ENCODE measurements at places on chromosomes 1 and 21.

DNA sequence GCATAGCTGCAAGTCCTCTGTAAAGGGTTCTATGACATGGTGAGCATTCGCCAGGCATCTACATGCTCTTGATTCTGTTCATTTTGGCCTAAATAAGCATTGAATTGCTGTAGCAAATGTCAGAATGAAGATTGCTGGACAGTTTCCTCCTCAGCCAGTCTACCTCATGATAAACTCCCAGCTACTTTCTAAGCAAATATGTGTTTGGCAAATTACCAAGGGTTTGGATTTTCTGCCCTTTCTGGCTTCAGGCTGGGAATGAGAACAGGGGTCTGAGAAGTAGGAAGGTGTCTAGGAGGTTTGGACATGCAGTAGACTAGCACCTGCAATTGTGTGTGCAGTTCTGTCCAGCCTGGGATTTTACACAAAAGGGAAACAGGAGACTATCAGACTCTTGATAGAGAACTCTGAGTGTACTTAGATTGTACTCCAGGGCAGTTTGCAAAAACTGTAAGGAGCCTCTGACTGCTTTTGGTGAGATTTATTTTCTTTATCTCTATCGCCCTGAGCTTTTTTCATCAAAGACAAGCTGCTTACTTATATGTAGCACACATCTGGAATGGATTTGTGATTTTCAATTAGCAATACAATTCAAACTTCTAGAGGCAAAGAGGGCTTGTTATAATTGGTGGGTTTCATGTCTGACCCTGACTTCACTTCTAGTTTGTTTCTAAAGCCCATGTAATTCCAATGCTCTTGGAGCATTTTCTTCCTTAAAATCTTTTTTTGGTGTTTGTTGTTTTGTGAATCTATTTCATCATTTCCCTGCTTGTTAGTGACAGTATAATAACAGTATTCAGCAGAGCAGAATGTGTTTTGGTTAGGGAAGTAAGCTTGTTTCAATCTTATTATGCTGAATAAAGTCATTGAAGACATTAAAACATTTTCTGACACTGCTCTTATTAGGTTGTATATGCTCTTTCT is 150.8 kb downstream of the VPS13D start:
- peak overlapping the region; percentile 22 for H3K4me3 ChIP-seq
- H3K27me3 ChIP-seq: no peaks in the 10 kb centered on the region
- H3K36me3 ChIP-seq: peaks cover 45% of the 10 kb centered on the region

DNA sequence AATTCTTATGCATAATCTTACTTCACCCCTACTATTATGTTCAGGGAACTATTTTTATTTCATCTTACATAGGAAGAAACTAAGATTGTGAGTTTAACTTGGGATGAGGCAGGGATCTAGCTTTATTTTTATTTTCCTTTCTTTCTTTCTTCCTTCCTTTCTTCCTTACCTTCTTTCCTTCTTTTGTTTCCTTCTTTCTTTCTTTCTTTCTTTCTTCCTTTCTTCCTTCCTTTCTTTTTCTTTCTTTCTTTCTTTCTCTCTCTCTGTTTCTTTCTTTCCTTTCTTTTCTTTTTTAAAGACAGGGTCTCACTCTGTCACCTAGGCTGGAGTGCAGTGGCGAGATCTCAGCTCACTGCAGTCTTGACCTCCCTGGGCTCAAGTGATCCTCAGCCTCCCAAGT is 28.9 kb downstream of the NEK2 start:
- no peak overlapping the region for H3K27ac ChIP-seq
- peaks cover 11% of the 10 kb centered on the region for H3K4me1 ChIP-seq
- H3K4me3 ChIP-seq: no peak overlapping the region
- no peak for DNase-seq
- no peaks in the 10 kb centered on the region for H3K36me3 ChIP-seq

DNA sequence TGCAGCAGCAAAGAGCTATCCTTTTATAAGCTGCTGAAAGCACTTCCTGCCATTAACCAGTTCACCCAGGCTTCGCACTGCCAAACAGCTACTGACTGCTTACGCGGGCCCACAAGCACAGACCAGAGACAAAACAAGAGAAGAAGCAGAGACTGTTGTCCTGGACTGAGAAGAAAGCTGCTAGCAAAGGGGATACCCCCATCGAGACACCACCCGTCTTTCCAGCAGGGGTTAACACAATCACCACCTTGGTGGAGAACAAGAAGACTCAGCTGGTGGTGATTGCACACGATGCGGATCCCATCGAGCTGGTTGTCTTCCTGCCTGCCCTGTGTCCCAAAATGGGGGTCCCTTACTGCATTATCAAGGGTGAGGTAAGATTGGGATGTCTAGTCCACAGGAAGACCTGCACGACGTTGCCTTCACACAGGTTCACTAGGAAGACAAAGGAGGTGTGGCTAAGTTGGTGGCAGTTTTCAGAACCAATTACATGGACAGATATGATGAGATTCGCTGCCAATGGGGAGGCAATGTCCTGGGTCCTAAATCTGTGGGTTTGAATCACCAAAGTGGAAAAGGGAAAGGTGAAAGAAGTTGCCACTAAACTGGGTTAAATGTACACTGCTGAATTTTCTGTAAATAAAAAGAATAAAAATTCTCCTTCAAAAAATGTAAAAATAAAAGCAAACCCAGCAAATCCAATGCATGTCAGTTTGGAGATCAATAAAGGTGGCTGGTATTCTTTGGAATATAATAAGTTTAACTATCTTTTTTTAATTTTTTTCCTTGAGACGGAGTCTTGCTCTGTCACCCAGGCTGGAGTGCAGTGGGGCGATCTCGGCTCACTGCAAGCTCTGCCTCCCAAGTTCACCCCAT is 1.2 kb downstream of the FMO5 start:
- no peaks in the 10 kb centered on the region for H3K36me3 ChIP-seq
- H3K27me3 ChIP-seq: no peaks in the 10 kb centered on the region
- no peak overlapping the region for H3K4me3 ChIP-seq
- no peak for DNase-seq
- H3K4me1 ChIP-seq: peaks cover 3% of the 10 kb centered on the region
- H3K27ac ChIP-seq: no peak overlapping the region

GRCh38 chr21:36388835-36389234 is 3.6 kb downstream of the CHAF1B start:
- no peak overlapping the region for H3K27ac ChIP-seq
- no peak overlapping the region for H3K4me3 ChIP-seq
- peaks cover 23% of the 10 kb centered on the region for H3K36me3 ChIP-seq
- peak; percentile 84 for DNase-seq

GRCh38 chr1:150420560-150421265 is 56.8 kb downstream of the RPRD2 start:
- no peak overlapping the region for H3K27ac ChIP-seq
- H3K4me1 ChIP-seq: no peaks in the 10 kb centered on the region
- DNase-seq: no peak
